ENCODE measurements at places on chromosomes 5 and 9.

GRCh38 chr9:95137587-95138145 is 179.8 kb downstream of the FANCC start:
- DNase-seq = no peak

DNA sequence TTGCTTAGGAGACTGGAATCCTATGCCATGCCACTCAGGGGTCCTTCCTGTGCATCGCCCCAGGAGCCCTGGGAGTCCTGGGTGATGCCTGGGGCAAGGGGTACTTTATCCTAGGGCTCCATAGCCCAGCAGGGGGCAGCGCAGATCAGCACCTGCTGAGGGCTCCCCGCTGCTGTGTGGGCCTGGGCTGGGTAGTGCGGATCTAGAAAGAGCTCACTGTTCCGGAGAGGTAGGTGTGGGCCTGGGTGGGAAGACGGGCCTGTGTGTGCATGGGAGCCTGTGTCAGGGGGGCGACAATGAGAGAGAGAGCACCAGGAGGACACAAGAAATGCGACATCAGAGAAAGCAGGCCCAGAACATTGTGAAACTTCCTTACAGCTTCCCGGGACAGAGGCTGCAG is 11.4 kb upstream of the DAB2IP start:
- no peak for DNase-seq

GRCh38 chr9:74391816-74392215 is 105.3 kb upstream of the RORB start:
- DNase-seq = no peak

DNA sequence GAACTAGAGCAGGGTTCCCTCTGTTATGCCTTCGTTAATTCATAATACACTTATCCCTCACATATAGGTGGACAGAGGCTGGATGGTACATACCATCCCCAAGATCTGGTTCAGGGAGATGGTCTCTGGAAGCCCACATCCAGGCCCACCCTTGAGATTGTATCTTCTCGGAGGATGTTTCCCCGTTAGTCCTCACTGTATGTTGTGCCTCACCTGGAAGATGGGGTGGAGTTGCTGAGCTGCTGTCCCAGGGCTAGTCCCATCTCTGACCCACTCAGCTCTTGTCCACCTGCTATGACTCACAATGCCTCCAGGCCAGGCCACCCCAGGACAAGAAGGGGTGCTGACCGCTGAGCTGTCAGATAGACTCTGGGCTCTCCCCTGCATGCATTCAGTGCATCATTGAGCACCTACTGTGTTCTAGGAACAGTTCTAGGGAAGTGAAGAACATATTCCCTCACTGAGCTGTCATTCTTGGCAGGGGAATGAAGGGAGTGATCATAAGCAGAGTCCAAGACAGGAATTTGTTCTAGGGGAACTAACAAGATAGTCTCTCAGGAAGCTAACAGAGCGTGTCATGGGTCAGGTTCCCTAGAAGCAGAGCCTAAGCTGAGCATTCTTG is at the start of gene CBY3:
TSS of gene CBY3 (minus strand) at position 255 of the 622 bp plus-strand sequence. CDS start at position 139, 116 bp downstream.
- no peak for DNase-seq

DNA sequence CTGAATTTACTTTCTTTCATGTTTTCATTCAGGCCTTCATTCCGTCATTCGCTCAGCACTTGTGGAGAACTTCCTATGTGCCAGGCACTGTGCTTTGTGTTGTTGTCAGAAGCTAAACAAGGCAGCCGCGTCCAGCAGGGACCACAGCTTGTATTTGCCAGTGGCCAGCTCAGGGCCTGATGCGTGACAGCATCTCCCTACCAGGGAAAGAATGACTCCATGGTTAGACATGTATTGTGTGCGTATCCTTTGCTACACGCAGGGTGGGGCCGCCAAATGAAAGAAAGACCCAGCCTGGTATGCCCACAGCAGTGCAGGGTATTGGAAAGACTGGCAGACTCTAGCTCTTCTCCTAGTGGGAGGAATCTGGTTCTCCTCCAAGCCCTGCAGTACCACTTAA is 4.7 kb upstream of the COL27A1 start:
- DNase-seq = no peak

DNA sequence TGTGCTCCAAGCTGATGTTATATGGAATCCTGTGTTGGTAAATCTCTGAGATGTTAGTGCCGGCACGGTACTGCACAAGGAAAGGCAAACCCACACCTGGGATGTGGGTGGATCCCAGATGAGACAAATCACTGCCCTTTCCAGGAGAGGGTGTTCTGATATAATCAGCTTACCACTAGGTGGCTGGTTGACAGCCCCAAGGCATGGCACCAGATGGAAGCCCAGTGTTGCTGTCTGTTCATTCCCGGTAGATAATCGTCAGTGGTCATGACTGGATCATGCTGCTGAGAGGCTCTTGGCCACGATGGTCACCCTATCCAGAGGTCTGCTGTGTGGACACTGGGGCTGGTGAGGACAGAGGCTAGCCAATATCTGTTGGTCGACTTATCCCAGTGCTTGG is 184.0 kb downstream of the CACNA1B start:
- no peak for DNase-seq

- DNase-seq = peak; percentile 35
Measured at GRCh38 chr5:157252711-157253465, 13.0 kb upstream of the CYFIP2 start.

GRCh38 chr5:127010362-127010761 is 20.0 kb downstream of the MARCHF3 start:
- no peak for DNase-seq

GRCh38 chr5:156186760-156187159 is 140.2 kb upstream of the SGCD start:
- DNase-seq = no peak

DNA sequence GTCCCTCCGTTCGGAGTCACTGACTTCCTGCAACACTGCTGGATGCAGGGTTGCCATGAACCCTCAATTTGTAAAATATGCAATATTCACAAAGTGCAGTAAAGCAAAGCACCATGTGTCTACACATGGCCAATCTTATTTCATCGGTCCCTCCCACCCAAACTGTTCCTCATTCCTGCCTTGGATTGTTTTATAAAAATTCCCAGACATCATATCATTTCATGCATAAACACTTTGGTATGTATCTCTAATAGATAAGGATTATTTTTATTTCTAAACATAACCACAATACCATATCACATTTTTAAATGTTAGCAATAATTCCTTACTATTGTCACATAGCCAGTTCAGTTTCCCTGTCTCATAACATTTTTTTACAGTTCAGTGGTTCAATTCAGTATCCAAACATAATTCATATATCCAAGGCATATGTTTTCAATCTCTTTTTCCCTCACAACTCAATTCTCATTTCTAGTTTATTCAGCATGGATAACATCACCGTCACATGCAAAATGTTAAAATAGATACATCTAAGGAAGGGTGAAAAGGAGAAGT is 82.0 kb upstream of the PCAT7 start:
- no peak for DNase-seq

DNA sequence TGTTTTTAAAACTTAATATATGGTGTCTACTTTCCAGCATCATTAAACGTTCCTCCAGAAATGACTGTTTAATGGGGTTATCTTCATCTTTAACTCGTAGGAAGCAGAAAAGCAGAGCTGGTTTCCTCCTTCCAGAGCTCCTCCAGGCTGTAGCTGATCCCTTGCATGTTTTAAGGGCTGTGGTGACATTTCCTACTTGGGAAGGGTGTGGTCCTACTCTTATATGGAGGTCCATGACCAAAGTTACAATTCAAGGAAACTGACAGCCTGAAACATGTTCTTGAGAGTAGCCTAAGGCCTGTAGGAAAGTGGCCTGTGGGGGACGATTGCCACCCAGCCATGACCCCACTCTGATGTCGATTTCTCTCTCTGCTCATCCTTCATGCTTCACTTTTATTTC is 297.1 kb downstream of the GADD45G start:
- DNase-seq = no peak

- DNase-seq = no peak
Measured at GRCh38 chr5:50703367-50703666, 36.9 kb downstream of the PARP8 start.

- DNase-seq = no peak
Measured at GRCh38 chr5:165460911-165461310, 1955.5 kb downstream of the MAT2B start.

- DNase-seq = no peak
Measured at GRCh38 chr5:55492449-55492848, 42.3 kb downstream of the PLPP1 start.

- DNase-seq = peak; percentile 55
Measured at GRCh38 chr5:109690975-109691574, 1.3 kb downstream of the MAN2A1 start.

- peak; percentile 94 for DNase-seq
Measured at GRCh38 chr9:94929369-94929756, 202.9 kb downstream of the AOPEP start.

DNA sequence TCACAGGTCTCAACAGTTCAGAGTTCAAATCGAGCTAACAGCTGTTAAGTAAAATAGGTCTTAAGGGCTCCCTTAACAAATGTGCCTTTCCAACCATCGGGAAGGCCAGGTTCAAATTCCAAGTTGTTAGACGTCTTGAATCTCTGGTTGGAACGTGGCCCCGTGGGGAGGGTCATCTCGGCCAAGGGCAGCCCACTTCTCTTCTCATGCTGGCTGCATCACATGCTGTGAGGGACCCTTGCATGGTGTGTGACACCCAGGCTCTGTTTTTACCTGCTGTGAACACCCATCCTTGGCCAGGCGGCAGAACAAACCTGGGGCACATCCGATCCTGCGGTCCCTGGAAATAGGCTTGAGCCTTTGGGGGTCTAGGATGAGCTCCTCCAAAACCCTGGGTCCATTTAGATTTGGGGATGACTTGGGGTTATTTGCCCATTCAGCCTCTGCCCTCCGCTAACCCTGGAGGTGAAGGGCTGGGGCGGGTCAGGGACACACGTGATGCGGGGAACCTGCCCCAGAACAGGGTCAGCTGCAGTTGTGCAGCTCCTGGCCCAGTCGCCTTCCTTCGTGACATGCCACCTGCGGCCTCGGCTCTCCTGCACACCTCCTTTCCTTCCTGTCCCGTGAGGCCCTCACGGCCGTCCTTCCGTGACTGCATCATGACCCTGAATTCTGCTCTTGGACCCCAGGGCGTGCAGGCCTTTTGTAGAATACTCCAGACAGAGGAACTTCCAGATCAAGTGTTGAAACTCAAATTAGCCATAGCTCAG is 45.9 kb downstream of the BOD1 start:
- no peak for DNase-seq

DNA sequence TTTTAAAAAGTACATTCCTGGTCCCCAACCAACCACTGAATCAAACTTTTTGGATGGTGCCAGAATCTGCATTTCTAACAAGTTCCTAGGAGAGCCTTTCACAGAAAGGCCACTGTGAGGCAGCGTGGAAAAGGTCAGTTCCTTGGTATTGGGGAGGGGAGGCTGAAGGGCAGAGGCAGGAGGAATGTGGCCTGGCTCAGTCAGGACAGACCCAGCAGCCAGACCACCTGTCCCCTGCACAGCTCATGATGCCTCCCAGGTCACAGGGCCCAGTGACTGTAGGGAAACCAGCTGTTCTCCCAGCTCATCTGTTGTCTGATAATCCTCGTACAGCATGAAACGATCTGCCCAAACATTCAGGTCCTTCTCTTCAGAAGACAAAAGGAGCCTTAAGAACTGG is 132.9 kb downstream of the LHFPL2 start:
- no peak for DNase-seq

- DNase-seq = no peak
Measured at GRCh38 chr5:126948011-126948355, 82.4 kb downstream of the MARCHF3 start.

DNA sequence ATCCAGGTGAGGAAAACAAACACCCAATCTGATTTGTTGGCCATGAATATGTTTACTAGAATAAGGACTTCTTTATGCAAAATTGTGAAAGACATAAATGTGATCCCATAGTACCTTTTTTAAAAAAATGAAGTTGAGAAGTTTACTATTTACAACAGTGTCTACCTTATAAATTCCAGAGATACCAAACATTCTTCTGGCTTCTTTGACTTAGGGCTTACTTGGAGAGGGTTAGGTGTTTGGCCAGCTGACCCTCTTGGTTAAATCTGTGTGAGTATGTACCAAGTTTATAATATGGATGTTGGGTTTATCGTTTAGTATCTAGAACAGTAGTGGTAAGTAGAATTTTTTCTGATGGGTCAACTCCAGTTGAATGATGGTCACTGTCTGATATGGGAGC is 212.3 kb downstream of the DOCK8 start:
- DNase-seq = no peak

- no peak for DNase-seq
Measured at GRCh38 chr5:14379739-14380497, 201.7 kb upstream of the OTULINL start.

DNA sequence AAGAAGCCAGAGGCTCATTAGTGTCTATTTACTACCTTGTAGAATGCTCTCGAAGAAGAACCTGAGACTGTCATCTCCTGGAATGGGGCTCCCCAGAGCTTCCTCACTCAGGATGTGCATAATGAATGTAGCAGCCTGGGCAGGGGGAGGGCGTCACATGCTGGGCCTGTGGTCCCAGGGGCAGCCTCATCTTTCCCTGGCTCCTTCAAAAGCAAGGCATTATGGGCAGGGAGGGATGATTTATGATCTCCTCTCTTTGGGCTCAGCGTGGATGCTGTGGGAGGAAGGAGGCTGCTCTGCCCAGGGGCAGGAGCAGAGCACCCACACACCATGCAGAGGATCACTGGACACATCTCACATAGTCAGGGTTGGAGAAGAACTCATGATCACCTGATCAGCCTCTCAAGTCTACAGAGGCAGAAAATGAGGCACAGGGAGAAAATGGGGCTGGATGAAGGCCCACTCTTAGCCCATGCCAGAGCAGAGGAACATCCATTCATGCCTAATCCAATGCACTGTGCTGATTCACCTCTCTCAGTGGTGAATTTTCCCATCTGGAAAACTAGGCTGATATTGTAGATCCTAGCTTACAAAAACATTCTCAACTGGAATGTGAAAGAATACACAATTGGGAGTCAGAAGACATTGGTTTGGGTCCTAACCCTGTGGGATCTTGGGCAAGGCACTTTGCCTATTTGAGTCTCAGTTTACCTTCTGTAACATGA is 173.7 kb downstream of the CARTPT start:
- no peak for DNase-seq

DNA sequence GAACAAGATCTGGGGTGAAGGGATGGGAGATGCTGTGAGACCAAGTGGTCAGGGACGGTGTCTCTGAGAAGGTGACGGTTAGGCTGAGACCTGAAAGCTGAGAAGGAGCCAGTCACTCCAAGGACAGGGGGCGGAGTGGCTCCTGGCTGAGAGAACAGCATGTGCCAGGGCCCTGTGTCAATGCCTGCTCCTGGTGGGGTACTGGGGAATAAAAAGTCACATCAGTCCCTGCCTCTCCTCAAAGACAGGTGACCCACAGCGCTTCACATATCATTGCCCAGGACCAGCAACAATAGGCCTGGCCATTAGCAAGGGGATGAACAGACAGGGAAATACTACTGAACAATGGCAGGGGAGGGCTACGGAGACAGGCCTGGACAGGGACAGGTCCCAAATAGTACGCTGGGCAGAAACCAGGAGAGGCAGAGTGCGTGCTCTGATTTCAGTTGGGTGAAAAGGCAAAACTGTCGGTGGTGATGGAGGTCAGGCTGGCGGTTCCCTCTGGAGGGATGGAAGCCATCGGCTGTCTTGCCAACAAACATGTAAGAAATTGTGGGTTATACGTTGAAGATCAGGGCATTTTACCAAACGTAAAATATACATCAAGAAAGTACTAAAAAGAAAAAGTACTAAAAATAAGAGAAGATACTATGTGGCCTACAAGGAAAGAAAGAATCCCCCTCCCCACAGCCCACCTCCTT is 64.3 kb downstream of the C9orf50 start:
- no peak for DNase-seq

All from kidney capillary endothelial cell (primary cell).